ENCODE measurements at places on chromosomes 3 and 15. TPM values are rescaled to one million over a fixed set of nuclear protein-coding genes. Genes with fewer than 3 reads are reported as not detected.

The P2RY12 gene
- total RNA-seq, result 1.8 TPM

The MYEF2 gene
- total RNA-seq, result 6.2 TPM

The CSPG5 gene
- under 0.01 TPM for total RNA-seq

The TKT gene
- 810 TPM for total RNA-seq

The GP9 gene
- total RNA-seq, result not detected

The HDC gene
- not detected for total RNA-seq

The SPPL2A gene
- total RNA-seq, result 97.6 TPM

The FEZF2 gene
- total RNA-seq, result not detected

The UBXN7 gene
- 28.1 TPM for total RNA-seq

The FAM81A gene
- total RNA-seq, result 0.33 TPM

The SRP14 gene
- 162 TPM for total RNA-seq

The ARMC8 gene
- 49.6 TPM for total RNA-seq

The SLITRK3 gene
- total RNA-seq, result not detected

The SPINK8 gene
- not detected for total RNA-seq

The SLC12A8 gene
- 9.8 TPM for total RNA-seq
